SJCRH30 (cell line): ENCODE measurements at places on chromosomes 12 and 14. TPM values are rescaled to one million over a fixed set of nuclear protein-coding genes. Genes with fewer than 3 reads are reported as not detected.

DNA sequence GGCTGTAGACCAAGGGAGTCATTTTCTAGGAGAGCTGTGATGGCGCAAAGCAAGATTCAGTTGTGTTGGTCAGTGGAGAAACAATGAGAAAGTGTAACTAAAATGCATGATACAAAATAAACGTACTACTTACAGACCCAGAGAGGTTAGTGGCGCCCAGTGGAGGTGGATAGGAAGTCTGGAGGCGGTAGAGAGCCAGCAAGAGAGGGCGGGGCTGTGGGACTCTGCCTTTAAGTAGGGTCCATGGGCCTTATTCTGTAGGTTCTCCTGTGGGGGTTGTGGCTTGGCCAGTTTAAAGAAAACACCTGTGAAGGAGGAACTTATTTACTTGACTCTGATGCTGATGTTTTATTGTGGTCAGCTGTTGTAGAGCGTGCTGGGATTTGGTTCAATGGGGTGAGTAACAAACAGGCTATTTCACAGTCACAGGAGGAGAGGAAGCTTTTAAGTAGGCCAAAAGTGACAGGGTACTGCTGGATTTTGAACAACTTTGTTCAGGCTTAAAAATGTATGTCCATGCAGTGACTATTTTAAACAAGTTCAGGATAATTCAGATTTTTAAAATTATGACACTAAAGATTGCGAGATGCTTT lies 1097.7 kb downstream of the TMTC2 start:
- H3K4me3 ChIP-seq = no peak overlapping the region
- no peaks in the 10 kb centered on the region for H3K27me3 ChIP-seq
- no peaks in the 10 kb centered on the region for H3K36me3 ChIP-seq
- H3K27ac ChIP-seq = no peak overlapping the region
- no peak for DNase-seq

GRCh38 chr12:23356927-23357708 lies 592.4 kb downstream of the SOX5 start:
- H3K4me1 ChIP-seq = no peaks in the 10 kb centered on the region

GRCh38 chr12:6929466-6930452 lies 2.0 kb downstream of the ATN1 start:
- H3K27me3 ChIP-seq = no peaks in the 10 kb centered on the region
- H3K4me3 ChIP-seq = peak overlapping the region; percentile 74
- peaks cover 20% of the 10 kb centered on the region for H3K4me1 ChIP-seq
- H3K27ac ChIP-seq = no peak overlapping the region
- DNase-seq = no peak

GRCh38 chr12:54840244-54840865 lies 14.0 kb upstream of the MUCL1 start:
- no peaks in the 10 kb centered on the region for H3K27me3 ChIP-seq
- DNase-seq = peak; percentile 28
- H3K27ac ChIP-seq = no peak overlapping the region

GRCh38 chr12:16563504-16563903 lies 42.5 kb downstream of the LMO3 start:
- no peaks in the 10 kb centered on the region for H3K36me3 ChIP-seq
- H3K4me3 ChIP-seq = no peak overlapping the region

DNA sequence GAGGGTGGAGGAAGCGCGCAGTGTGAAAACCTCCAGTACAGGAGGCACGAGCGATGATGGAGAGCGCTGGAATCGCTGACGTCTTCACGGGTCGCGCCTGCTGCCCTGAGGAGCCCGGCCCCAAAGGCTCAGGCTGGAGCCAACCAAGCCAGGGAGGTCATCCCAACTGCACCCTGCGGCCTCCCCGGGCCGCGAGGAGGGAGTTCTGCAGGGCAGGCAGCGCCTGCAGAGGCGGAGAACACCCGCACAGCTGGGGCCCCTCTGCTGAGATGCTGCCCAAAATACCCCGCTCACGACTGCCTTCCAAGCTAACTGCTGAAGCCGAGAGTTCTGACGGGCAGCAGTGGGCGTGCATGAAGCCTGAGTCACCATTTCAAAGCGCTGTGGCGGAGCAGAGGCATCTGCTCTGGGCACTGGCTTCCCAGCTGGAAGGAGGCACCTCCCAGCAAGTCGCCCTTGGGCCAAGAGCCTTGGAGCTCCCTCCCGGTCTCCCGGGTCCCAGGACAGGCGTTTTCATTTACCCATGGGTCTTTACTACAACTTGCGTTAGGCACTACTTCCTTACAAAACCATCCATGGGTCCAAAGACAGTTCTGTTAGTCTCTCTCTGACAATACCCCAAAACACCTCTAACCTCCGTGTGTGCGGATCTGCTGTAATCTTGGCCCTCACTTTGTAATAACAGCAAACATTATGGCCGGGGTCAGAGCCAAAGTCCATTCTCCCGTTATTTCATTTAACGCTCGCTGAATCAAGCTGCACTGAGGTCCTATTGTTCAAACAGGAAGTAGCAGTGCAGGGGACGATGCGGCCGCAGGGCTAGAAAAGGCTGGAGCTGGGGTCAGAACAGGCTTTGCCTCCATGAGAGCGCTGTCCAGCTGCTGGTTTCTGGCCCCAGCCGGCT lies 60.1 kb upstream of the RIMBP2 start:
- H3K27me3 ChIP-seq = peaks cover 6% of the 10 kb centered on the region; the same call in 1 of the 2 replicates
- no peaks in the 10 kb centered on the region for H3K36me3 ChIP-seq
- H3K27ac ChIP-seq = no peak overlapping the region

DNA sequence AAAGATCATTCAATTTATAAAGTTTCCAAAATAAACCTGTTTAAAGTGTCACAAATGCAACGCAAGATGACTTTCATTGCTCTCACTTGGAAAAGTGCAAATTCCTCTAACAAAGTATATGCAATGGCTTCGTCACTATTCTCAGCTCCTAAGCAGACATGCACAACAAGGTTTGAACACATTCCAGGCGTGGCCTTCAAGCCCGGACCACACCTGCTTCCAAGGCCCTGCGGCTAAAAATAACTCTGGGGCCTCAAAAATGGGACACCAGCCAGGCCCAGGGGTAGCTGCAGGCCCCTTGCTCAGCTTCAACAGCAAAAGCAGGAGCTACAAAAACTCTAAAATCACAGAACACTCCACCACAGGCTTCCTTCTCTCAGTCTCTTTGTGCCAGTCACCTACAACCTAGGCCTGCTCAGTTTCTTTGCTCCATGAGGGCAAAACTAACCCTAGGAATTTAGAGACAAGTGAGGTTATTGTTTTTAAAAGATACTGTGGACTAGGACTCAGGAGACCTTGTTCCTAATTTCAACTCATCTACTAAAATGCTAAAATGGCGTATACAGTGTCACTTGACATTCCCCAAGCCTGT lies 29.3 kb downstream of the DUSP16 start:
- H3K4me3 ChIP-seq = no peak overlapping the region
- DNase-seq = peak; percentile 92
- H3K27ac ChIP-seq = peak overlapping the region; percentile 20; the same call in 1 of the 2 replicates
- H3K4me1 ChIP-seq = peaks cover 17% of the 10 kb centered on the region
- H3K27me3 ChIP-seq = no peaks in the 10 kb centered on the region

- no peak overlapping the region for H3K4me3 ChIP-seq
- H3K36me3 ChIP-seq = no peaks in the 10 kb centered on the region
- H3K4me1 ChIP-seq = no peaks in the 10 kb centered on the region
- H3K27me3 ChIP-seq = no peaks in the 10 kb centered on the region
- no peak for DNase-seq
- no peak overlapping the region for H3K27ac ChIP-seq
Measured at GRCh38 chr12:9895215-9895971, 14.1 kb downstream of the KLRF2 start.

GRCh38 chr12:9928607-9929006 lies 3.6 kb downstream of the CLEC2A start:
- H3K36me3 ChIP-seq = no peaks in the 10 kb centered on the region
- H3K4me3 ChIP-seq = no peak overlapping the region
- no peak overlapping the region for H3K27ac ChIP-seq
- H3K27me3 ChIP-seq = no peaks in the 10 kb centered on the region
- DNase-seq = peak; percentile 51

DNA sequence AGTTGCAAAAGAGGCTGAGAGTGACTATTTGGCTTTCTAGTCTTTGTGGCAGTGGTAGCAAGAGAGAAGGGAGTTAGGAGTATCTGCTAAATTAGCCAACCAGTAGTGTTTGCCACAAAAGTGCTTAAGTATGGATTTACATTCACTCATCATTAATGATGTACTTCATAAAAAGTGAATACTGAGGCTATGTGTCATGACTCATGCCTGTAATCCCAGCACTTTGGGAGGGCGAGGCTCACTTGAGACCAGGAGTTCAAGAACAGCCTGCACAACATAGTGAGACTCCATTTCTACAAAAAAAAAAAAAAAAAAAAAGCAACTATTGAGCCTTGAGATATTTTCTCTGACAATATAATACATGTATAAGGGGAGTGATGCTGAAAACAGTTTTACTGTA lies 36.8 kb downstream of the CCDC177 start:
- H3K4me3 ChIP-seq = no peak overlapping the region
- no peaks in the 10 kb centered on the region for H3K27me3 ChIP-seq
- H3K27ac ChIP-seq = no peak overlapping the region

DNA sequence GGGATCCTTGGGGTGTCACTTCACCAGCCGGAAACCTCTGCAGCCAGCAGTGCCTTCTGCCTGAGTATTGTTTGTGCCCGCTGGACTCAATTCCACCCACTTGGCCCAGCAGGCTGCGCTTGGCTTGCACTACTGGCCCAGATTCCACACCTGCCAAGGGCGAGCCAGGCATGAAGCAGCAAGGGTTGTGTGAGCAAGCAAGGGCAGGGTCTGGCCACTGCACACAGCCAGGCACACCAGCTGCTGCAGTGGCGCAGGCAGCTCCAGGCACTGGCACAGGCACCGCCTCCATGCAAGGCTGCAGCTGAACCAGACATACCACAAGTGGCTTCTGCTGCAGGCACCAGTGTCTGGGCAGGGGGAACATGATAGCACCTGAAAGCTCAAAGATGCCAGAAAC lies 99.5 kb downstream of the NUAK1 start:
- H3K27ac ChIP-seq = no peak overlapping the region
- no peak overlapping the region for H3K4me3 ChIP-seq
- no peak for DNase-seq
- no peaks in the 10 kb centered on the region for H3K27me3 ChIP-seq

GRCh38 chr12:113880326-113880725 lies 85.8 kb downstream of the RBM19 start:
- peaks cover 11% of the 10 kb centered on the region for H3K4me1 ChIP-seq
- no peak overlapping the region for H3K27ac ChIP-seq
- H3K36me3 ChIP-seq = no peaks in the 10 kb centered on the region

GRCh38 chr12:31057671-31058070 lies 16.0 kb upstream of the DDX11 start:
- no peak for DNase-seq
- H3K36me3 ChIP-seq = no peaks in the 10 kb centered on the region
- no peak overlapping the region for H3K27ac ChIP-seq
- H3K27me3 ChIP-seq = no peaks in the 10 kb centered on the region
- no peaks in the 10 kb centered on the region for H3K4me1 ChIP-seq
- no peak overlapping the region for H3K4me3 ChIP-seq

DNA sequence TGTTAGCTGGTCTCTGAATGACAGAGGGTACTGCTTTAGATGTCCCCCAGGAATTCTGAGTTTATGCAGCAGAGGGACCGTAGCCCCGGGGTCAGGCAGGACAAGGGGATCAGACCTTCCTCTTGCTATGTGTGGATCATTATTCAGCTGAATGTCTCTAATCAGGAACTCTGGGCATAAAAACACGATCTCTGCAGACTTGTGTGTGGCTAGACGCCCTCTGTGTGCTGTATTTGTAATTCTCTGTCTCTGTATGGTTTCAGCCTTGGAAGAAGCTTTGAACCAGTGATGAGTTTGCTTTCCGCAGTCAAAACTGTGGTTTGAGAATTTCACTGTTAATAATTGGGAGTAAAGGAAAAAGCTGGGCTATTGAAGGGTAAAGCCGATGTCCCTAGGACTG lies 125.3 kb downstream of the ETV6 start:
- H3K4me3 ChIP-seq = no peak overlapping the region
- no peaks in the 10 kb centered on the region for H3K36me3 ChIP-seq
- DNase-seq = no peak
- H3K27ac ChIP-seq = no peak overlapping the region

GRCh38 chr12:32843528-32844095 lies 53.0 kb downstream of the PKP2 start:
- no peak overlapping the region for H3K4me3 ChIP-seq
- no peak overlapping the region for H3K27ac ChIP-seq
- H3K36me3 ChIP-seq = no peaks in the 10 kb centered on the region
- DNase-seq = no peak

DNA sequence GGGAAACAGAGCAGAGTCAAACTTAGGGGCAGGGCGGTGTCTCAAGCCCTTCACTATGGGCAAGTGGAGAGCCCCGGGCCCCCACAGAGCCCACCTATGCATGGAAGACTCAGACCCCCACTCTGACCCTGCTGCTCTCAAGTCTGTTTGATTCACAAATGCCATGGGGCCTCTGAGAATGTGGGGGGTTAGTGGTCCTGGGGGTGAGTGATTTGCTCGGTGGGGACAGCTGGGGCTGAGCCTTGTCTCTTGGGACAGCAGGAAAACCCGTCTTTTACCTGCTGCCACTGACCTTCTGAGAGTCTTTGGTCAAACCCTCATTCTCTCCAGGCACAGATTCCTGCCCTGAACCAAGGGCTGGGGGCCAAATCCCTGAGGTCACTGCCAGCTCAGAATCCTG lies 201.0 kb upstream of the RTL1 start:
- H3K4me3 ChIP-seq = no peak overlapping the region
- no peak for DNase-seq
- H3K36me3 ChIP-seq = no peaks in the 10 kb centered on the region

GRCh38 chr12:120055231-120056000 lies 61.1 kb downstream of the RAB35 start:
- no peak for DNase-seq
- H3K4me3 ChIP-seq = no peak overlapping the region
- H3K36me3 ChIP-seq = no peaks in the 10 kb centered on the region
- no peaks in the 10 kb centered on the region for H3K4me1 ChIP-seq

GRCh38 chr12:12776261-12776660 lies 9.2 kb upstream of the APOLD1 start:
- no peak for DNase-seq
- H3K27me3 ChIP-seq = no peaks in the 10 kb centered on the region
- H3K36me3 ChIP-seq = no peaks in the 10 kb centered on the region
- H3K4me3 ChIP-seq = no peak overlapping the region

DNA sequence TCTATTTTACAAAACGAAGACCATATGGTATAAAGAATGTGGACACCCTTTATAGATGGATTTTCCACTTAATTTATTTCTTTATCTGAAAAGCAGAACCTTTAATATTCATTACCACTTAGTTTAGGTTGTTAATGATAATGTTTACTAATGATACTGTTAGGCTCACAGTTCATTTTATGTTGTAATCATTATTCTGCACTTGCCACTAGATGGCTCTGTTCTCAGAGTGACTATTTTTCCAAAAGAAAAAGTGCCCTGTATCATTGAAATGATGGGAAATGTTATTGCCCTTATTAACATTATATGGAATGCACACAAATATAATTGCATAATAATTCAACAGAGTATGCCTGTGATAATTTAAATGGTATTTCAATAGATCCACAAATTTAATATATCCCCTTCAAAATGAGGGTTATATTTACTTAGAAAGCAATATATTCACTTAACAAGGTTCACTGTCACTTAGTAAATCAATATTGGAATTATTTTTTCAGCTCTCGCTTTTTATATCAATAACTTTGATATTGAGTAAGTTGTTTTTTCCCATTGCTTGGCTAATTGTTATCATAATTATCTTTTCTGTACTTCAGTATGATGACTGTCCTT lies 95.7 kb downstream of the PDE3A start:
- no peak overlapping the region for H3K27ac ChIP-seq
- H3K36me3 ChIP-seq = no peaks in the 10 kb centered on the region
- DNase-seq = no peak
- H3K27me3 ChIP-seq = no peaks in the 10 kb centered on the region
- H3K4me3 ChIP-seq = no peak overlapping the region

KRT73 gene
- not detected in 2 replicates for total RNA-seq

CDKN1B gene
- 37.1 and 37.6 TPM in 2 replicates for total RNA-seq

PLEKHG7 gene
- total RNA-seq = not detected in 2 replicates

FICD gene
- 2.4 and 2.9 TPM in 2 replicates for total RNA-seq

NAB2 gene
- total RNA-seq = 87.8 and 89.9 TPM in 2 replicates

CIDEB gene
- total RNA-seq = 0.08 and 0.20 TPM in 2 replicates

NGB gene
- total RNA-seq = not detected in 2 replicates

KCNA5 gene
- total RNA-seq = not detected in 2 replicates

RNASE4 gene
- 0.69 and 0.71 TPM in 2 replicates for total RNA-seq

CAPZA3 gene
- not detected in 2 replicates for total RNA-seq
